ENCODE measurements at places on chromosomes 4 and X. TPM values are rescaled to one million over a fixed set of nuclear protein-coding genes. Genes with fewer than 3 reads are reported as not detected.
A peak's percentile ranks its signal among the peaks of the same experiment; 100 is the strongest.

DNA sequence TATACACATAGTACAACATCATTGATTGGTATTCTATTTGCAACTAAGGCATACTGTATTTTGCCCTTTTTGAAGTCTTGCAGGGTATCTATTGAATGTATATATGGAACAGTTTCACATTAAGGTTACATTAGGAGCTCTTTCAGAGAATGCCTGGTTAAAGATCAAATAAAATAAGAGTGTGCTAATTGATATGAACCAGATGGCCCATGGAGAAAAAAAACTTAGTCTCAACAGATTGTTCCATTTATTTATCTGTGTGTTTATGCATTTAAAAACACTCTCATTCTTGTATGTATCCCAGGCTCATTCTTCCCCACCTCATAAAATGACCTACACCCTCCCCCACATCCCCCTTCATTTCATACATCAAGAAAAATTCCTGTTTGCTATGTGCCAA, 35.2 kb upstream of the GRIA2 start:
- no peaks in the 10 kb centered on the region for H3K36me3 ChIP-seq
- no peak overlapping the region for H3K27ac ChIP-seq
- no peaks in the 10 kb centered on the region for H3K4me1 ChIP-seq
- H3K4me3 ChIP-seq, result no peak overlapping the region
- no peaks in the 10 kb centered on the region for H3K27me3 ChIP-seq
- DNase-seq, result no peak

The FNIP2 gene
- 18.4 TPM for total RNA-seq

DNA sequence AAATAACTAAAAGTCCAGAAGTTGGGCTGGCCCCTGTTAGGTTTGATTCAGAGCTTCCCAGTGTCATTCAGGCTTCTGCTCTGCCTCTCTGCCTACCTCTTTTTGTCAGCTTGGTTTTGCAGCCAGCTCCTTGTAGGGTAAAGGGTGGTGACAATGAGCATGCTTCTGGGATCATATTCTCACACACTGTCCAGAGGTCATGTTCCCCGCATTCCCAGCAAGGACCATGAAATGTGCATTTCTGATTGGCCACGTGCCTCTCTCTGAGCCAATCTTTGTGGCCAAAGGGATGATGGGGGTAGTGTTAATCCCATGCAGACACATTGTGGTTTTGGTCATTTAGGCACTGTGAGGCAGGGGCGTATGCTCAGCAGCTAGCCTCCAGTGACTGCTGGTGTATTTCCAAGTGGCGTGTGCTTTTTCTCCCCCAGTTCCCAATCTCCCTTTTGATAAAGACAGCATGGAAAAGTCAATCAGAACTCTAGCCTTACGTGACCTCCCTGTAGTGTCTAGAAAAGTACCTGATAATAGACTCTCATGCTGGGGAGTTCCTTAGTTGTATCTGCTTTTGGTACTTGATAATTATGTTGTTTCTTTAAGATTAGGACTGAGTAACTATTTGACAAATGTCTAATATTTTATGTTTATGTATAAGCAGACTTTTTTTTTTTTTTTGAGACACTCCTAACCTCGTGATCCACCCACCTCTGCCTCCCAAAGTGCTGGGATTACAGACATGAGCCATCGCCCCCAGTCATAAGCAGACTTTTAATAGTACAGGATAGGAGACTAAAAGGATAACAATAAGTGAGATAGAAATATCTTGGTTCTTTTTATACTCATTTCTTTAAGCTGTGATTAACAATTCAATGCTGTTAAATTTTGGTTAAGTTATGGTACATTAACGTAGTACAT, 57.8 kb downstream of the KIAA0232 start:
- peak overlapping the region; percentile 63 for H3K27ac ChIP-seq
- H3K27me3 ChIP-seq, result no peaks in the 10 kb centered on the region
- H3K36me3 ChIP-seq, result peaks cover 11% of the 10 kb centered on the region
- DNase-seq, result peak; percentile 99
- H3K4me1 ChIP-seq, result peaks cover 33% of the 10 kb centered on the region

DNA sequence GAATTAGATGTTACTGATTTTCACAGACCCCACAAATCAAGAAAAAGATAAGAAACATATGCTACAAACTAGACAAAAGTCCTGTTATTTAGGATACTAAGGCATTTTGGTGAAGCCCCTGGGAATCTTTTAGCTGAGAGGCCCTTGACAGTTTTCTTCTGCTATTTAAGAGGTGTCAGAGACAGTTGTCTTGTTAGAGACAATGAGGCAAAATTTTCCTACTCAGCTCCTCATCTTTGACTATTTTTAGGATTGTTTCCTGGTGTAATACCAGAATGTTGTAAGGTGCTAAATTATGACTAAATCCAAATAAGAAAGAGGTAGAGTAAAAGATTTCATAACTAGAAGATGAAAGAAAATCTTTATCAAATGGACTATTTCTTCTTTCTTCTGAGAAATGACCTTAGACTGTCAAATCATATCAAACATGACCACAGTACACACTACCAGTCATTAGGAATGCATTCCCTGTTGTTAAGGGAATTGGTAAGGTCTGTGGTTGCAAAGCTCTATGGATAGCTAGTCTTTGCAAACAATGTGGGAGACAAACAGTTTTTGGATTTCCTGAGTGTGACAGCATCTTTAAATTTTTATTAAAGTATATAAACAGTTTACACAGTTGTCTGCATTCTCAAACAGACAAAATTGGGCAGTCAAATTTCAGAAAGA, 926.1 kb downstream of the ADGRL3 start:
- no peaks in the 10 kb centered on the region for H3K4me1 ChIP-seq
- no peak overlapping the region for H3K4me3 ChIP-seq
- H3K27me3 ChIP-seq, result no peaks in the 10 kb centered on the region
- no peaks in the 10 kb centered on the region for H3K36me3 ChIP-seq

DNA sequence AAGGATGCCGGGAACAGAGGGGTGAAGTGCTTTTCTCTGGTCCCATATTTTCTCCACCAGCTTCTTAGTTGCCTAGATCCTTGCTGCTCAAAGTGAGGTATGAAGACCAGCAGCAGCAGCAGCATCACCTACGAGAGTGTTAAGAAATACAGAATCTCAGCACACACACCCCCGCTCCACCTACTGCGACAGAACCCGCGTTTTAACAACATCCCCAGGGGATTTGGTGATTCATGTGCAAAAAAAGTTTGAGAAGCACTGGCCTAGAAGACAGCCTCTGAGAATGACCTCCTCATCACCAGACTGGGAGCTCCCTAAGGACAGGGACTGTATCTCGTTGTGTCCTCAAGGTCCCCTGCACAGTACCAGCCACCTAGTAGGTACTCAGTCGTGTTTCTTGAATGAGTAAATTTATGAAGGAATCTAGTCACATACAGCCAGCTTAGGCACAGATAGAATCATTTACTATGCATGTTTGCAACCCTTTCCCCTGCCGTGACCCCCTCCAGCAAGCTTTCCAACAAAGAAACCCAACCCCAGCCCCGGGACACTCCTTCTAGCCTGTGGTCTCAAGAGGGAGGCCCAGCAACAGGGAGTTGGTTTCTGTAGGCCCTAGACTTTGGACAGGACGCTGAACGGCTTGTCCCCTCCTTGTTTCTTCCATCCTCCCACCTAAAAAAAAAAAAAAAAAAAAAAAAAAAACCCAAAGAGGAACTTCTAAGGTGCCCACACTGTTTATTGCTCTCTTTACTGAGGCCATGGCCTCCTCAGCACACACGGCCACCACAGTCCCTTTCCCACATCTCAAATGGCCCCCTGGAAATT, 21.5 kb downstream of the RTL5 start:
- no peaks in the 10 kb centered on the region for H3K36me3 ChIP-seq
- H3K4me3 ChIP-seq, result no peak overlapping the region
- peaks cover 11% of the 10 kb centered on the region for H3K4me1 ChIP-seq
